LoVo (cell line): ENCODE measurements at places on chromosomes 2 and 18.

- DNase-seq = no peak
These were observed 64.1 kb downstream of the SLC4A3 start for GRCh38 chr2:219691571-219691970.

- DNase-seq = no peak
These were observed 183.6 kb downstream of the DCC start for GRCh38 chr18:52523566-52523965.

DNA sequence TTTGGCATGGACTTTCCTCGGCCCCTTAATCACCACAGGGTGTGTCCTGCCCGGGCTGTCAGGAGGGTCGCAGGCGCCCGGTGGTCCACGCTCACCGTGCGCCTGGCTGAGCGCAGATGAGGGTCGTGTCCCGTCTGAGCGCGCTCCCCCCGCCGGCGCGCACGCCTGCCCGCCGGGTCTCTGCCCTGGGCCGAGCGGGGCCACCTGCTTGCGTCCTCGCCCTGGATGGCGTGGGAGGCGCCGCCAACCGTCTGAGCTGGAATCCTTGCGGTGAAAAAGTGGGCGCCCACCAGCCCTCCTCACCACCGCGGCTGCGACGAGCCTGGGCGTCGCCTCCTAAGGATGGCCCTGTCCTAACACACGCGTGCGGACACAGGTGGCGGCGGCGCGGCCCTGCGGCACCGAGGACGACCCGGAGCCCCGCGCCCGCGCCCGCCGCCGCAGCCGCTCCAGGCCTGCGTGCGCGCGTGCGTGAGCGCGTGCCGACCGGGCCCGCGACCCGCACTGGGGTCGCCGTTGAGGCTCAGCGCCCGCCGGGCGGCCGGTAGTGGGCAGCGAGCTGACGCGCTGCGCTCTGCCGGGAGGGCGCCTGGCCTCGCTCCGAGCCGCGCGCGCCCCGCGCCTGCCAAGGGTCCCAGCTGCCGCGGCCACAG, 126.6 kb downstream of the ARHGEF4 start:
- no peak for DNase-seq

DNA sequence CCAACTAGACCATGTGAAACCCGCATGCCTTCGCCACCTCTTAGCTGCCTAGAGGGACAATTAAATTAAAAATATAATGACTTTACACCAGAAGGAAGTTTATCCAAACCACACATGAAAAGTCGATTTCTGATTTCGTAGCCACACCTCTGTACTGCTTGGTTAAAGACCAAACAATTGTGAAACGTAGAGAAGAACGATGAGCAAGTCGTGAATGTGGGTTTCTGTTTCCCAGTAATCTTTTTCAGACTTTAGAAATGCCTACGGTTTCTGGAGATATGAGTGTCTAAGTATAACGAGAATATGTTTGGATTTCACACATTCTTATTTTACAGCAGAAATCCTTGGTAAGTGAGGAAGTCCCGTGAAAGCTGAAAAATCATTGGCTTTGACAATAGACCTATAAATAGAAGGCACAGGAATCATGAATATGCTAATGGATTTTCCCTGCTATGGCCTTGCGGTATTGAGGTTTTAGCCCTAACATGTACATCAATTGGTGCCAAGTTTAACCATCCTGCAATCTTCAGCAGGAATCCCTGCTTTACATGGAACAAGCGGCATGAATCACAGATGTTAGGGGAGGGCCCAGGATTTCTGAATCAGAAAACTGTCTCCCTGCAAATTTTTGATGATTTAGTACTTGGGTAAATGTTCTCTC, 105.6 kb downstream of the TTC32 start:
- no peak for DNase-seq

DNA sequence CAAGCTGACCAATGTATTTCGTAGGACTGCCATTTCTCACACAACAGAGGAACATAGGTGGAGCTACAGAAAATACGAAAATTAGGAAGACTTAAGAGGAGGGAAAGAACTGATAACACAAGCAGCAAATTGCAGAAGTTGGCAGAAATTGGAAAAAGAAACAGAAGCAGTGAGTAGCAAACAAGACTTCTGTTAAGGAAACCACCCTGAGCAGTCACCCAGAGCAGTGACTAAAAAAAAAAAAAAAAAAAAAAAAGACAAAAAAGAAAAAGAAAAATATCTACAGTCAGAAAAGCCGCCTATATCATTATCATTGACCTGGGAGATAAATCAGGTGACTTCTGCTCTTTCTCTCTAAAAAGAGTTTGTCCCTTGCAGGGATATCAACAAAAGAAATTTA, 21.4 kb downstream of the STK17B start:
- DNase-seq = no peak

DNA sequence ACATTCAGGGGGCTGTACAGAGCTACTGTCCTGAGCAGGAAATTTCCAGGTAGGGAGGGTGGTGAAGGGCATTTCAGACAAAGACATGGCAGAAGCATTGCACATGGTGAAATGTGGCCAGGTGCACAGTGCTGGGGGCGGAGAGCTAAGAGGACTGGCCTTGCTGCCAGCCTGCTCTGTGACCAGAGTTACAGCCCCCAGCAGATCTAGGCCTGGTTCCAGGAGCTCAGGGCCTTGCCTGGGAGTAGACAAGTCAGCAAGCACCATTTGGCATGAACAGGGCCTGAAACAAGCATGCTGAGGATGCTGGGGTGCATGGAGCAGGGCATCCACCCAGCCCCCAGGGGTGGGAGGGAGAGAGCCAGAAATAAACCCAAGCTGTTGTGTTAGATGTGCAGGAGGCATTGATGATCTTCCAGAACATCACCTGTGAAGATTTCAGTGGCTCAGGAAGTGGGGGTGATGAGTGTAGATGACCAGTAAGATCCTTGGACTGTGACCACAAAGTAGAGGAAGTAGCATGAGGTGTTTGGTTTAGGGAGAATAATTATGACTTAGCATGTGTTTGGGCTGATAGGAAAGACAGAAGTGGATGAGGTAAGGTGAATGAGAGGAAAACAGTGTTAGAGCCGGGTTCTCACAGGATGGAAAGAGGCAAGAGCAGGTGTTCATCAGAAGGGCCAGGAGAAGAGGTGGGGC, 61.1 kb downstream of the COA5 start:
- no peak for DNase-seq

GRCh38 chr2:32882816-32883810, 63.6 kb upstream of the LTBP1 start:
- DNase-seq = no peak

- DNase-seq = no peak
These were observed 151.5 kb downstream of the CPS1 start for GRCh38 chr2:210707900-210708299.

- DNase-seq = no peak
These were observed 39.6 kb downstream of the LHCGR start for GRCh38 chr2:48715956-48716355.

- DNase-seq = no peak
These were observed 21.6 kb upstream of the TMEM17 start for GRCh38 chr2:62527478-62528210.

- no peak for DNase-seq
These were observed 58.6 kb downstream of the KCNG2 start for GRCh38 chr18:79856119-79857007.

DNA sequence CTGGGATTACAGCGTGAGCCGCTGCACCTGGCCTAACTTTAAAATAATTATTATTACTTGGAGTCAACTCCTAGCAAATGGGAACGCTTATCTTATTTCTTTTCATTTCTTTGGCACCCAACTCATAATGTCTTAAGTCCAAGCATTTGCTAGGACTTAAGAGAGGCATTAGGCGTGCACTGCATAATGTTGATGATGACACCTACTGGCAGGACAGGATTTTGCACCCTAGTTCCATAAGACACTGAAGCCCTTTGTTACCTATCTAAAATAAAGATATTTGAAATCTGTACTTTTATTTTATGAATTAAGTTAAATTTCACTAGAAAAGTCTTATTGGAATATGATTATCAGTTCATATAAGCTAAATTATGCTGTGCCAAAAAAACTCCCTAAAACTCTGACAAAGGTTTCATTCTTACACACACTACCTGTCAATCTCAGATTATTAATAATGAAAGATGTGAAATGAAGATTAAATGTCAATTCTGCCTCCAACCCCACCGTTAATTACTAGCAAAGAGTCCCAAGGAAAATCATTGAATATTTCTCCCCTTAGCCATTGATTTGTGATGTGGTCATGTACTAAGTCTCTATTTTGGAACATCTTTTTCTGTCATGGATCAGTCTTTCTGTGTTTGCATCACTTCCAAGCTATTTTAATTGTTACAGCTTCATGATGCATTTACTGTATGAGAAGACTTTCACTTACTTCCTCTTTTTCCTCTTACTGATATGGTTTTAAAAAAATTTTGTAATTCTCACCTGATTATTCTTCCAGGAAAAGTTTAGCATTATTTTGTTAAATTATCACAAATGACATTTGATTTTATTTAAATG, 12.7 kb upstream of the CDH2 start:
- DNase-seq = peak; percentile 12

DNA sequence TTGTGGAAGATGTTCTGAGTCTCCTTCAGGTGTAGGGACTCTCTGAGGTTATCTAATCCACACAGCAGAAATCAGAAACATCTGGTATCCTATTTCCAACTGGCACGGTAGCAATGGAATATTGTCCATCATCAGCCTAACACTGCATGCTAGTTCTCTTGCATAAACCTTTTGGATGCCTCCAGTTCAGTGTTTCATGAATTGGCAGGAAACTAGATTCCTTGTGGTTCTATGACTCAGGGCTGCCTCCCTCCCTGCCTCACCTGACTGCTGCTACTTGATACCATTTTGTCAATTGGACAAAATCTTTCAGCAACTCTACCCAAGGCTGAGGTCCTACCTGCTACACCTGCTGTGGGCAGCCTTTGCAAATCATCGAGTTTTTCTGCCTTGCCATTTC, 130.9 kb downstream of the TPGS2 start:
- peak; percentile 28 for DNase-seq

DNA sequence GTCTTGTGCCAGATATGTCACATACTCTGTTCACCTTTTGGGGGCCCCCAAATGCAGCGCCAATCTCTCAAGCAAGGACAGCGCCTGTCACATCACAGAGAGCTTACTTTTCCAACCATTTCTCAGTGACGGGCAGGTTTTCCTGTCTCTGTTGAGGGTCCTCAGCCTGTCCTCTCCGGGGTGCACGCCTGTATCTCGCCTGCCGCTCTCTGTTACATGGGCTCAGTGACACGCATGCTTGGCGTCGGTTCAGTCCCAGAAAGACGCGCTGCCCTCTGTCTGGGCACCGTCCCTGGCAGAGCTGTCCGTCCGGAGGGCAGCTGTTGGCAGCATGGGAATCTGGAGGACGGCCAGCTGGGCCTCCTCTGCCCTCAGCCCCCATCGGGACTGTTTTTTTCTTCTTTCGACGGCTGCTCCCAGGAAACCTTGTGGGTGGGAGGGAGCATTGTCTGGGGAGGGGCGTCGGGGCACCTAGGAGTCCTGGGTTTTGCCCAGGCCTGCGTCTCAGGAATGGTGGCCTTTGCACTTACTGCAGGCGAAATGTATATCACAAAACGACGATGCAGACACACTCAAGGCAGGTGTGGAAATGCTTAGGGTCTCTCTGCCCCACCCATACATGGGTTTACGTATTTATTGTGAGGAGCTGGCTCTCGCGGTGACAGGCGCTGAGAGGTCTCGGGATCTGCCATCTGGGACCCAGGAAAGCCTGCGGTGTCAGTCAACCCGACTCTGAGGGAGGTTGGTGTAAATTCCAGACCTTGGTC, 30.9 kb downstream of the RTP5 start:
- DNase-seq = no peak

DNA sequence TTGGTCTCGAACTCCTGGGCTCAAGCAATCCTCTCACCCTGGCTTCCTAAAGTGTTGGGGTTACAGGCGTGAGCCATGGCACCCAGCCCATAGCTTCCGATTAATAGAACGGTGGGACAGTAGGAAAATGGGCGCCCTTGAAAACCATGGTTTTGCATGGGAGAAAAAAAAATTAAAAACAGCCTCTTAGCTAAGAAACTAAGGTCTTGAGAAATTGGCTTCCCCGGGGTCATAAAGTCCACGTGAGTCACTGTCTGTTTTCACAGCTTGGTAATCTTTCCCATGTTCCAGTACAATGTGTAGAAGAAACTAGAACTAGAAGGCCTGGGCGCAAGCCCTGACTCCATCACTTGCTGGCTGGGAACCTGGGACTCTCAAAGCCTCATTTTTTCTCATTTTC, 20.7 kb downstream of the B3GNT2 start:
- peak; percentile 8 for DNase-seq
